Muscle of leg (tissue), 16 donors: ENCODE measurements at places on chromosomes 12 and 14. TPM values are rescaled to one million over a fixed set of nuclear protein-coding genes. Genes with fewer than 3 reads are reported as not detected.

GRCh38 chr14:61426048-61426447 is 104.7 kb downstream of the PRKCH start:
- no peak for DNase-seq

GRCh38 chr14:70881549-70882177 is 25.6 kb upstream of the PCNX1 start:
- no peak for DNase-seq

GRCh38 chr12:125683748-125684381 is 618.6 kb downstream of the AACS start:
- no peak for DNase-seq

DNA sequence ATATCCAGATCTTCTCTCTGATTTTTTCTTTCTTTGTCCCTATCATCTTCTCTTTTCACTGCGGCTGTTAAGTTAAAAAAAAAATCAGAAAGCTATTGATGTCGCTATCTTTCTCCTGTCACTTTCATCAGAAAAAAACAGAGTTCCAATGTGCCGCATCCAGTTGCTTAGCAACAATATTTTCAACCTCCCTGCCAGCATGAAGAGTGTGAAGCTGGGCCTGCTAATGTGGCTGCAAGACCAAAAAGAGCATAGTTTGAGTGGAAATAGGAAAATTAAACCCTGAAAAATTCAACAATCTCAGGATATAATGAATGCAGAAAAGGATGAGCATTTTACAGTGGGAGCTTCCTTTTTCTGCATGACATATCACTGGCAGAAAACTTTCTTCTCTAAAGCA is 1025.4 kb upstream of the LRFN5 start:
- no peak for DNase-seq

The NEUROD4 gene
- total RNA-seq: under 0.01 TPM

- DNase-seq: no peak
Measured at GRCh38 chr14:90426663-90427062, 29.8 kb downstream of the CALM1 start.
